ENCODE measurements at places on chromosomes 2 and 18. TPM values are rescaled to one million over a fixed set of nuclear protein-coding genes. Genes with fewer than 3 reads are reported as not detected.

The CCDC142 gene
- 23.0 TPM for total RNA-seq

The CNRIP1 gene
- total RNA-seq = 31.3 TPM

The RAX gene
- total RNA-seq = not detected

The EVX2 gene
- 0.11 TPM for total RNA-seq

The EVA1A gene
- 35.9 TPM for total RNA-seq

The LRRTM1 gene
- 0.44 TPM for total RNA-seq

All from uterine smooth muscle cell (primary cell).